ENCODE measurements at places on chromosomes 3 and 15. TPM values are rescaled to one million over a fixed set of nuclear protein-coding genes. Genes with fewer than 3 reads are reported as not detected.

DNA sequence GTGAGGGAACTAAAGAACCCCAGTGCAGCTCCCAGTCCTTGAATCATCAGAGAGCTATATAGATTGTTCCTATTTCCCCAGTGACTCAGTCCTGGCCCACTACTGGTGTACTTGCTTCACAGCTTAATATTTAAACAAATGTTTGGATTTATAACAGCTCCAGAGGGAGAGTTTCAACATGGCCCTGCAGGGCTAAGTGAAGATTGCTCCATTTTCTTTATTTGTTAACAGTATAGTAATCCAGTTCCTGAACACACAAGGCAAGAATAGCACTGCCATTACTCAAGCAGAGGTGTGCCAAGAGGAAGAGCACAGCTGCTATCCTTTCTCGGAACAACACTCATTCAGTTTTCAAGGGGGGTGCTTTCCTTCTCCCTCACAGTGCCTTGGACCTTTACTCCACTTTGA is 6.5 kb downstream of the SQOR start:
- no peak for DNase-seq
- no peaks in the 10 kb centered on the region for H3K27me3 ChIP-seq
- peaks cover 47% of the 10 kb centered on the region for H3K36me3 ChIP-seq
- no peak overlapping the region for H3K4me3 ChIP-seq
- H3K4me1 ChIP-seq: peaks cover 53% of the 10 kb centered on the region

DNA sequence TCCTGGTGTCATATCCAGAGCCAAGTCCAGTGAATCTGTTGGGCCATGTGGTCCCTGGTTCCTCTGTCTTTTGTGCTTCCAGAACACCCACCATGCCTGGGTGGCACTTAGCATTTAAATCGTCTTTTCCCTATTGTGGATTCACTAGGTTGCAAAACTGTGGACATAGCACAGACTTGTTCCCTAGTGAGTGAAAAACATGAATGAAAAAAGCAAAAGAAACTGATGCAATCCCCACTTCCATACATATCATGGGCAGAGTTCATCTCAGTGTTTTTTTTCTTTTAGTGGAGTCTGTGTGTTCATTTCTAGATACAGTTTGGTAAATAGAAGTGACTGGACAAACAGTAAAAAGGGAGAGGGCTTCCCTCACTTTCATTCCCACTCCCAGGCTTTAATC is 170.5 kb downstream of the SLCO3A1 start:
- H3K27ac ChIP-seq: no peak overlapping the region
- H3K36me3 ChIP-seq: peaks cover 1% of the 10 kb centered on the region
- H3K4me3 ChIP-seq: no peak overlapping the region
- H3K4me1 ChIP-seq: peaks cover 11% of the 10 kb centered on the region
- DNase-seq: no peak

DNA sequence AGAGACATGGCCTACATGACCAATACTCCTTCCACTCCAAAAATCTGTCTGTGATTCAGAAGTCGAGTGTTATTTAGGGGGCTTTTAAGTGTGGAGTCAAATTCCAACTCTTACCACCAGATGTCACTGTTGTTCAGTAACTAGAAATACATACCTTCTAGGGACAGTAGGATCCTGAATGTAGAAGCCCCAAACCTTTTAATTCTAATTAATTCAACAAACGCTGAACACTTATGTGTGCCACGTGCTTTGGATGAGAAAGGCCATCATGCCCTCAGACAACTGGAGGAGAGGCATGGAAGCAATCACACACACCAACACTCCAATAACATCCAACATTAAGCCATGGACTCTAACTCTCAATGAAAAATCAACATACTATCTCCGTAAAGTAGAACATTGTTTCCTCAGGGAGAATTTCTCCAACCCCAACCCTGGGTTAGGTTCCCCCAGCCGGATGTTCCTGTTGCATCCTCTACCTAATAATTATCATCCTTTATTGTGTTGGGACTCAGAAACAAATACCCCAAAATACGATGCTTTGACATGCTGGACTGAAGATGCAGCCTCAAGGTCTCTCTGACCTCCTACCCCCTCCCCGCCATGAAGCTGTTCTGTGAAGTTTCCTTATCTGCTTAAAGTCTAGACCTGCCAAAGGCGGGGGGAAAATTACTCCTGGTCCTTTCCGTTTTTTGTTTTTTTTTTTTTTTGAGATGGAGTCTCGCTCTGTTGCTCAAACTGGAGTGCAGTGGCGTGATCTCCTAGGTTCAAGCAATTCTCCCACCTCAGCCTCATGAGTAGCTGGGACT is 8.0 kb upstream of the CCDC13 start:
- peaks cover 5% of the 10 kb centered on the region for H3K36me3 ChIP-seq
- no peak for DNase-seq
- H3K27me3 ChIP-seq: no peaks in the 10 kb centered on the region
- H3K27ac ChIP-seq: no peak overlapping the region

DNA sequence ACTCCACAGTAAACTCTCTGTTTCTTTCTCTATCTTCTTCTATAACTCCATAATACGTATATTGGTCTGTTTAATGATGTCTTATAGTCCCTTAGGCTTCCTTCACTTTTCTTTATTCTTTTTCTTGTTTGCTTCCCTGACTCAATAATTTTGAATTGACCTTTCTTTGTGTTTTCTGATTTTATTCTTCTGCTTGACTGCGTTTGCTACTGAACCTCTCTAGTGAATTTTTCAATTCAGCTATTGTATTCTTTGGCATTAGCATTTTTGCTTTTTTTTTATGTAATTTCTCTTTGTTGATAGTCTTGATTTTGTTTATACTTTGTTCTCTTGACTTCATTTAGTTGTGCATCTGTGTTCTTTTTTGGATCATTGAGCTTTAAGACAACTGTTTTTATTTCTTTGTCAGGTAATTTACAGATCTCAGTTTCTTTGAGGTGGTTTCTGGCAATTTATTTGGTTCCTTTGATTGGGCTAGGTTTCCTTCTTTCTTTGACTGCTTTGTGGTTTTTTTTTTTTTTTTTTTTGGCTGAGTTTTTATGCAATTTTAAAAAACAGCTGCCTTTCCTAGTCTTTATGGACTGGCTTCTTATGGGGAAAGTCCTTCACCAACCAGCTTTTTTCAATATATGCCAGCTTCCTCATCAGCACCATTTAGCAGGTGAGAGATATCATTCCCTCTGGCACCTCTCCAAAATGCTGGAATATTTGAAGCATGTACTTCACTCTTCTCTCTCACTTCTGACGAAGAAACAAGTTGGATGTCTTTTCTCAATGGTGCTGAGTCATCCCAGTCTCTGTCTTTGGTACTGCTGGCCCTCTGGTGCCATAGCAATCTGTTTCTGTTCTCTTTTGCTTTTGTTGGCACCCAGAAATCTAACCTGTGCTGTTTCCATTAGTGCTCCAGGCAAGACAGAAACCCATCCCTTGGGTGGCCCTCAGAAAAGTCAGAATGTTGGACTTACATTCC is 17.6 kb downstream of the RSRC1 start:
- no peak overlapping the region for H3K4me3 ChIP-seq
- peaks cover 78% of the 10 kb centered on the region for H3K36me3 ChIP-seq
- no peak overlapping the region for H3K27ac ChIP-seq
- DNase-seq: no peak

The GPR149 gene
- total RNA-seq: not detected

The CLDN11 gene
- total RNA-seq: not detected
